ENCODE measurements at places on chromosomes 2 and 18.

GRCh38 chr2:108388045-108388444 is 10.3 kb downstream of the SULT1C4 start:
- DNase-seq: no peak

- DNase-seq: no peak
Observed at GRCh38 chr2:40653829-40654228, 201.9 kb upstream of the SLC8A1 start.

- no peak for DNase-seq
Observed at GRCh38 chr18:36120297-36120696, 8.8 kb downstream of the SLC39A6 start.

GRCh38 chr2:121810959-121811853 is 55.8 kb downstream of the TSN start:
- DNase-seq: peak; percentile 64

GRCh38 chr2:55232863-55233657 is 572 bp downstream of the RPS27A start:
- no peak for DNase-seq

GRCh38 chr2:212523756-212524155 is 14.8 kb downstream of the ERBB4 start:
- DNase-seq: no peak

GRCh38 chr2:238169048-238169707 is 10.4 kb downstream of the ERFE start:
- DNase-seq: no peak

DNA sequence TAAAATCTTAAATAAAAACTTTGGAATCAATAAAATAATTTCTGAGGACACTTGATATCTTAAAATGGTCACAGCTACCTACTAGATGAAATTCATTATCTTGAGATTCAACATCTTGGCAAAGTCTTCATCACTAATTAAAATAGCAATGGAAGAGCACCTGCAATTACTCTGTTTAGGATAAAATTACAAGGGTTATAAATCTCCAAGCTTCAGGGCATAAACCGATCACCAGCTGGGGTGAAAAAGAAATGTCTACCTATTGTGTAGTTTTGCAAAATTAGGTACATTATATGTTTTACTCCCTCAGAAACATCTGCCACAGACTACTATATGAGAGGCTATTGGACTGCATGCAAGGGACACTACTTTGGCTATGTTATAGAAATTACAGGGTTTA is 327.1 kb downstream of the CCDC178 start:
- peak; percentile 10 for DNase-seq

Measured in renal cortex interstitium (tissue), 15 donors.